ENCODE measurements at places on chromosomes 7 and 10. TPM values are rescaled to one million over a fixed set of nuclear protein-coding genes. Genes with fewer than 3 reads are reported as not detected.
A peak's percentile ranks its signal among the peaks of the same experiment; 100 is the strongest.

DNA sequence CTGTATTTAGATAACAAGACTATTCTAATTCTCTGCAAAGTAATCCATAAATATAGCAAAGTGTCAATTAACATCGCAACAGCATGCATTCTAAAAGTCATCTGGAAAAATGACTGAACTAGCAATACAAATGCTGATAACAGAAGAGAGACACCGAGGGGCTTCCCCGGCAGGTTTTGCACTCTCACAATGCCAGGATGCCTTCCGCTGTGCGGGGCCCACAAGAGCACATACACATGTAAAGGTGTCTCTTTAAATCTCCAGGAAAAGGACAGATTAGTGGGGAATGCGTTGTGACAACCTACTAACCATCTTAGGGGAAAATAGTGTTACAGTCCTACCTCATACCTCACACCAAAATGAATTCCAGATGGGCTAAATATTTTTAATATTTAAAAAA, 86.9 kb downstream of the CXCL12 start:
- H3K4me3 ChIP-seq, result no peak overlapping the region
- DNase-seq, result no peak
- peaks cover 16% of the 10 kb centered on the region for H3K4me1 ChIP-seq
- H3K27ac ChIP-seq, result no peak overlapping the region

Gene STYXL1
- total RNA-seq, result 32.3 TPM

Gene RPEL1
- total RNA-seq, result not detected

DNA sequence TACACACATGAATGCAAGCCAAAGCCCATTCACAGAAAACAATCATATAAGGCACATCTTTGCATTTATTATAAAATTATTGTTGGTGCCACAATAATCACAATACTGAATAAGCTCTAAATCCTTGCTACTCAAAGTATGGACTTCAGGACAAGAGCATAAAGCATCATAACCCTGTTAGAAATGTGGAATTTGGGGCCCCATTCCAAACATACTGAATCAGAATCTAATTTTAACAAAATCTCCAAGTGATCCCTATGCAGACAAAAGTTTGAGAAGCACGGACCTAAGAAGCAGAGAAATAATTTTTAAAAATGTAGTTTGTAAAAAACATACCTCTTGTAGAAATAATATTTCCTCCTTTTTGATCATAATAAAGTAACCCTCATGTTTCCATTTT, 199.2 kb downstream of the IMMP2L start:
- no peak for DNase-seq
- no peak overlapping the region for H3K4me3 ChIP-seq
- H3K27ac ChIP-seq, result no peak overlapping the region
- no peaks in the 10 kb centered on the region for H3K27me3 ChIP-seq
- H3K4me1 ChIP-seq, result peaks cover 4% of the 10 kb centered on the region
- no peaks in the 10 kb centered on the region for H3K36me3 ChIP-seq

DNA sequence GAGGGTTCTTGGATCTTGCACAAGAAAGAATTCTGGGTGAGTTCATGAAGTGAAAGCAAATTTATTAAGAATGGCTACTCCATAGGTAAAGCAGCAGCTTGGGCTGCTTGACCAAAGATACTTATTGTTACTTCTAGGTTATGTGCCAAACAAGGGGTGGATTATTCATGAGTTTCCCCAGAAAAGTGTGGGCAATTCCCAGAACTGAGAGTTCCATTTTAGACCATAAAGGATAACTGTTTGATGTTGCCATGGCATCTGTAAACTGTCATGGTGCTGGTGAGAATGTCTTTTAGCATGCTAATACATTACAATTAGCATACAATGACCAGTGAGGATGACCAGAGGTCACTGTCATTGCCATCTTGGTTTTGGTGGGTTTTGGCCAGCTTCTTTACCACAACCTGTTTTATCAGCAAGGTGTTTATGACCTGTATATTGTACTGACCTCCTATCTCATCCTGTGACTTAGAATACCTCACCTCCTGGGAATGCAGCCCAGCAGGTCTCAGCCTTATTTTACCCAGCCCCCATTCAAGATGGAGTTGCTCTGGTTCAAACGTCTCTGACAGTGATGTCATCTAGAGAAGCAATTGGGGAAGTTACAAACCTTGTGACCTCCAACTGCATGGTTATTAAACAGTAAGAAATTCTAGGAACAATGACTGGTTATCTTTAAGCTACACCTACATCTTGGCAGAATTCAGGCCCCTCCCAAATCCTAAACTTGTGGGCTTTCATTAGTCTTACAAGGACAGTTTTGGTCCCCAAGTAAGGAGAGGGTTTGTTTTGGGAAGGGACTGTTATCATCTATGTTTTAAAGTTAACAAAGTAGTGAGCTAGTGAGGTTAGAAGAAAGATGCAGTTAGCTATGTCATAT, 48.0 kb upstream of the INHBA start:
- no peaks in the 10 kb centered on the region for H3K27me3 ChIP-seq
- no peak overlapping the region for H3K4me3 ChIP-seq
- DNase-seq, result no peak
- H3K36me3 ChIP-seq, result no peaks in the 10 kb centered on the region

GRCh38 chr7:68461430-68461829, 1136.8 kb upstream of the AUTS2 start:
- H3K27ac ChIP-seq, result no peak overlapping the region
- no peaks in the 10 kb centered on the region for H3K36me3 ChIP-seq
- no peak overlapping the region for H3K4me3 ChIP-seq
- no peak for DNase-seq

GRCh38 chr7:1714583-1715330, 44.7 kb downstream of the ELFN1 start:
- no peaks in the 10 kb centered on the region for H3K36me3 ChIP-seq
- DNase-seq, result no peak
- H3K4me3 ChIP-seq, result no peak overlapping the region
- no peaks in the 10 kb centered on the region for H3K27me3 ChIP-seq

DNA sequence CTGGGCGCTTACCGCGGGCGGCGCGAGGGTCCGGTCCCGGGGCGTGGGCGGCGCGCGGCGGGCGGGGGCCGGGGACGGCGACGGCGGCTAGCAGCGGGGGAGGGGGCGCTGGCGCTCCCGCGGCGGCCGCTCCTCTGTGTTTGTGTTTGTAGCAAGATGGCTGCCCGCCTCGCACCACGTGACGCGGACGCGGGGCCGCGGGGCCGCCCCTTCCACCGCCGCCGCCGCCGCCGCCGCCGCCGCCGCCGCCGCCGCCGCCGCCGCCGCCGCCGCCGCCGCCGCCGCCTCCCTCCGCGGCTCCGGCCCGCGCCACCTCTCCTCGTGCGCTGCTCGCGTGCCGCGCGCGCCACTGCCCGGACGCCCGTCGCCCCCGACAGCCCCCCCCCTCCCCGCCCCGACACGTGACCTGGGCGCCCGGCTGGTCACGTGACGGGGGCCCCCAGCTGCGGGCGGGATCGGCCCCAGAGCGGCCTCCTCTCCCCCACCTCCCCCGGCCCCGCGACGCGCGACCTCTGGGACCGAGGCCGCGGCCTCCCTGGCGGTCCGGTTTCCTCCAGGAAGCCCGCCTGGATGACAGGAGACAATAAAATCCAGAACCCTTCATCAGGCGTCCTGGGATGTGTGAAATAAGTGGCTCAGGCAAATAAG, at the start of gene GIGYF1:
TSS of gene GIGYF1 (minus strand) at position 153 of the 648 bp plus-strand sequence. CDS start 6,012 bp downstream, outside the sequence.
- peak within 1 kb of the TSS; percentile 85 for H3K27ac ChIP-seq
- H3K4me1 ChIP-seq, result peaks cover 10% of the 10 kb centered on the region
- H3K36me3 ChIP-seq, result no peaks in the 10 kb centered on the region
- DNase-seq, result no peak
- peak within 1 kb of the TSS; percentile 93 for H3K4me3 ChIP-seq

GRCh38 chr10:80462981-80463741, 9.1 kb downstream of the TSPAN14 start:
- H3K27ac ChIP-seq, result no peak overlapping the region
- H3K27me3 ChIP-seq, result peaks cover 4% of the 10 kb centered on the region
- peaks cover 71% of the 10 kb centered on the region for H3K4me1 ChIP-seq
- no peaks in the 10 kb centered on the region for H3K36me3 ChIP-seq
- H3K4me3 ChIP-seq, result no peak overlapping the region
- no peak for DNase-seq

- DNase-seq, result no peak
- H3K27ac ChIP-seq, result no peak overlapping the region
- no peaks in the 10 kb centered on the region for H3K36me3 ChIP-seq
- H3K27me3 ChIP-seq, result no peaks in the 10 kb centered on the region
- no peaks in the 10 kb centered on the region for H3K4me1 ChIP-seq
These were observed 10.7 kb downstream of the SLC26A3 start for GRCh38 chr7:107792364-107792763.

Gene IDI2
- not detected for total RNA-seq

Gene IRF5
- total RNA-seq, result 0.28 TPM

GRCh38 chr10:62778125-62778524, 26.4 kb upstream of the ADO start:
- no peaks in the 10 kb centered on the region for H3K4me1 ChIP-seq
- no peak overlapping the region for H3K27ac ChIP-seq
- no peaks in the 10 kb centered on the region for H3K36me3 ChIP-seq

Gene DIP2C
- total RNA-seq, result 9.3 TPM
